ENCODE measurements at places on chromosomes 5 and 9. TPM values are rescaled to one million over a fixed set of nuclear protein-coding genes. Genes with fewer than 3 reads are reported as not detected.

GRCh38 chr5:132184588-132184987, 43.1 kb downstream of the P4HA2 start:
- DNase-seq, result no peak

- DNase-seq, result no peak
Observed at GRCh38 chr5:136781464-136781863, 416.1 kb upstream of the TRPC7 start.

DNA sequence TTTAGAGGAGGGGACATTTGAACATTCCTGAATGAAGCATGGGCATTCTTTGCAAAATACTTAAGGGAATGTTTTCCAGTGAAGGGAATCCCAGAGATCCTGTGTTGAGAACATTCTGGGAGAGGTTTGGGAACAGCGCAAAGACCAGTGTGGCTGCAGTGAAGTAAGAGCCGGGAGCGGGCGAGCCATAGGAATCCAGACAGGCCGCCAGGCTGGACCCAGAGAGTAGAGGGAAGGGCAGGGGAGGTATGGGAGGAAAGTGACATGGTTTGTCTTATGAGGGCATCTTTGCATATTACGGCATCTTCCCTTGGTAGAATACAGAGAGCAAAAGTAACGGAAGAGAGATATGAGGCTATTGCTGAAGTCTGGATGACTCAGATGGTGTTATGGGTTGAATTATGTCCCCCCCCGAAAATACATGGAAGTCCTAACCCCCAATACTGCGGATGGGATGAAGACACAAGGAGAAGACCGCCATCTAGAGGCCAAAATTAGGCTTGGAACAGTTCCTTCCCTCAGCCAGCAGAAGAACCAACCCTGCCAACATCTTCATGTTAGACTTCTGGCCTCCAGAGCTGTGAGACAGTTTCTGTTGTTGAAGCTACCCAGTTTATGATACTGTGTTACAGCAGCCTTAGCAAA, 268.2 kb downstream of the MAST4 start:
- no peak for DNase-seq

- DNase-seq, result peak; percentile 15
Observed at GRCh38 chr5:6201631-6202030, 176.7 kb downstream of the MED10 start.

DNA sequence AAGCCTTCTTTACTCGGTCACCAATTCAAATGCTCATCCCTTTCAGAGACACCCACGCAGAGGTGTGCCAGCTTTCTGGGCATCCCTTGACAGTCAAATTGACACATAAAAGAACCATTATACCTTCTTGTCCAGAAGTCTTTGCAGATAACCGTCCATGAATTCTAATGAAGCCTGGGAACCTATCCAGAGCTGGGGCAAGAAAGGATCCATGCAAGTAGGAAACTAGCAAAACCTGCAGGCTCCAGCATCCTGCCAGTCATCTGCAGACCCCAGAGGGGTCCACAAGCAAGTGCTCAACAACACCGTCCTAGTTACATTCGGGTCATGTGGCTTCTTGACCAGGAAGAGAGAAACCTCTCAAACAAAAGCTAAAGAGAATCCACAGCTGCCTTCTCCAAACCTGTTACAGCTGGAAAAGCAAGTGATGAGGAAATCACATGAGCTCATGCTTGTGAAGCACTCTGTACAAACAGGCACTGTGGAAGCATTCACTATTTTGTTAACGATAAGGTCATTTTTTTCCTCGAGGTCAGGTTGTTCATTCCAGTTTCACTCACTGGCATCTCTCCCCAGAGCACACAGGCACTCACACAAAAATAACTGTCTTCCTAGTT, 80.2 kb upstream of the DMRT1 start:
- peak; percentile 69 for DNase-seq

DNA sequence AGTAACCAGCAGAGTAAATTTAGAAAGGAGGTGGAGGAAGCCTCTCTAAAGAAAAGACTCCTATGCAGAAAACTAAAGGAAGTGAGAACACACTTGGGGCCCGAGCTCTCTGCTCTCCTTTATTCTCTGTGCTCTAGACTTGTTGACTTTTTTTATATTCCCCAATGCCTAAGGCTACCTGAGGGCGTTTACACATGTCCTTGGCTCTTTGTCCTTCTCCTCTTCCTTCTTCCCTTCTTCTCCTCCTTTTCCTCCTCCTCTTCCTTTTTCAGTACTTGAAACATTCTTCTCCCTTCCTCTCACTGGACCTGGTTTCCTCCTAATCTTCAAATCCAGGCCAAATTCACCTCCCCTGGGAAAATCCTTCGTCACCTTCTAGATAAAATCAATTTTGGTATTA, 256.4 kb upstream of the TRPC7 start:
- no peak for DNase-seq

DNA sequence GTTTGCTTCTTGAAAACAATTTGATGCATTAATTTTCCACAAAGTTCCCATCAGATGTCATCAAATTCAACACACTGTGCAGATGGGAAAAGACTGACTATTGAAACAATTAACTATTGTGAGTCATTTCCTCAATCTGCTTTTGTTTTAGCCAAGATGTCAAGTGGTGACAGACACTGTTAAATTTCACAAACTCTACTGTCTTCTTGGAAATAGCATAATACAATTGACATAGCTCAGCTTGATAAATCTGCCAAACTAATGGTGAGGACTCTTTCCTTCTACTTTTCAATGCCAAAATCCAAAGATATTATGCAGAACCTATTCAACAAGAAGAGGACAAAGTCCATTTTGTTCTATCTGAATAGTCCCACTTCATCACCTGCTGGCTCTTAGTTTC, 242.3 kb downstream of the CAAP1 start:
- DNase-seq, result no peak

GRCh38 chr5:50953290-50953689, 286.9 kb downstream of the PARP8 start:
- DNase-seq, result no peak

GRCh38 chr5:139708877-139709581, 60.9 kb downstream of the CXXC5 start:
- DNase-seq, result peak; percentile 74

GRCh38 chr5:160959804-160960203, 107.8 kb upstream of the ATP10B start:
- DNase-seq, result peak; percentile 60

- DNase-seq, result no peak
Observed at GRCh38 chr9:136821826-136822544, 14.2 kb downstream of the RABL6 start.

GRCh38 chr9:137482094-137482781, 23.1 kb upstream of the NSMF start:
- DNase-seq, result no peak

DNA sequence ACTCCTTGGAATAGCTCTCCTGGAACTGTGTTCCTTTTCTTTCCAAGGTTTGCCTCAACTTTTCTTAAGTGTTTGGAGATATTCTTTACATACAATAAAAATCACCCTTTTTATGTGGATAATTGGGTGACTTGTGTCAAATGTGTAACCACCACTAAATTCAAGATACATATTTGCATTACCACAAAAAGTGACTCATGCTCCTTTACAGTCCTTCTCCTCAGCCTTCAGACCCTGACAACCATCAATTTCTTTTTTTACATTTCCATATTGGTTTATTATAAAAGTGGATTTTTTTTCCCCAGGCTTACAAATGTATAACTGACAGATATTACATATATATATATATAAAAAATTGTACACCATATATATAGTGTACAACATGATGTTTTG, 372.0 kb upstream of the KCNN2 start:
- DNase-seq, result no peak

The IL4 gene
- not detected for total RNA-seq

The PNPLA7 gene
- 8.9 TPM for total RNA-seq

The HACD4 gene
- total RNA-seq, result 15.2 TPM

The OR1Q1 gene
- not detected for total RNA-seq
